SK-MEL-5 (cell line): ENCODE measurements at places on chromosomes 5 and 9. TPM values are rescaled to one million over a fixed set of nuclear protein-coding genes. Genes with fewer than 3 reads are reported as not detected.
A peak's percentile ranks its signal among the peaks of the same experiment; 100 is the strongest.

GRCh38 chr5:6289239-6289638, 89.1 kb downstream of the MED10 start:
- DNase-seq, result no peak

GRCh38 chr9:131422241-131422792, 28.4 kb downstream of the PRRC2B start:
- DNase-seq, result no peak

DNA sequence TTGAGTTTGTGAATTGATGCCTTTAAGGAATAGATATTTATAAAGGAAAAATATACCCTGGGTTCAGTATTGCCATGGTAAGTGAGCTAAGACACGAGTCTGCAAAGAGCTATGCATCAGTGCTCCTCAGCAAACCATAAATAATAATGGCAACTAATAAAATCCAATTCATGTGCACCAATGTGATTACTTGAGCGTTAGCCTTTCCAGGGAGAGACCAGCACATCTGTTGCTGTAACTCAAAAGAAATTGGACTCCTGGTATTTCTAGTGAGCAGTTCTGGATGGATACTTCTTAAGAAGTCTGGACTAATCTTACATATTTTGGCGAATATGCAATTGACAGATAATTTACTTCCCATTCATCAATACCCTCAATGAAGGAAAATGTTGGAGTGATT, 373.3 kb downstream of the ARHGEF28 start:
- no peak for DNase-seq

DNA sequence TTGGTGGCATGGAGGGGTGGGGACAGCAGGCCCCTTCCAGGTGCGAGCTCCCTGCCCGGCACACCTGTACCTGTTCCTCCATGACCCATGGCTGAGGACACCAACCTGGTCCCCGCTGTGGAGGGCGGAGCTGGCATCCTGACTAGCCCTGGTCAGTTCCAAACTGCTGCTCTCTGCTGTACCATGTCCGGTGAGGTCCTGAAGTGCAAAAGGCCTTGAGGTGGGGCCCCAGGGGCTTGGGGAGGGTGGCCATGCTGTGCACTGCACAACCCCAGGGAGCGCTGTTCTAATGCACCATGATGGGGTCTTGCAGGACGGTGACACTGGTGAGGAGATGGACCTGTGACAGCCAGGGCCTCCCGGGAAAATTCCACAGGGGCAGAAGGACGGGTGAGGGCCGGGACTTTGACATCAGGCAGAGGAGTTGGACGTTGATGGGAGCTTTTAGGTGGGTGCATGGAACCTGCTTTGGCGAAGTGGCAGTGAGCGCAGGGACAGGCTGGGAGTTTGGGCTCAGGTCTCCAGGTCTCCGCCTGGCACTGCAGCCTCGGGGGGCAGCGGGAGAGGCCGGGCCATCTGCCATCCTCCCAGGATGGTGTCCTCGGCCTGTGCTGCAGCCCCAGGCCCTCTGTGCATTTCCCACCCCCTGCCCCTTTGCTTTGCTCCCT, 38.9 kb downstream of the COL5A1 start:
- DNase-seq, result no peak

- DNase-seq, result peak; percentile 73
These were observed 4.1 kb downstream of the MRPS2 start for GRCh38 chr9:135504262-135505243.

- no peak for DNase-seq
These were observed 7.8 kb upstream of the TMEM268 start for GRCh38 chr9:114603248-114603647.

- DNase-seq, result peak; percentile 42
These were observed 281.6 kb downstream of the MAST4 start for GRCh38 chr5:66877843-66878242.

DNA sequence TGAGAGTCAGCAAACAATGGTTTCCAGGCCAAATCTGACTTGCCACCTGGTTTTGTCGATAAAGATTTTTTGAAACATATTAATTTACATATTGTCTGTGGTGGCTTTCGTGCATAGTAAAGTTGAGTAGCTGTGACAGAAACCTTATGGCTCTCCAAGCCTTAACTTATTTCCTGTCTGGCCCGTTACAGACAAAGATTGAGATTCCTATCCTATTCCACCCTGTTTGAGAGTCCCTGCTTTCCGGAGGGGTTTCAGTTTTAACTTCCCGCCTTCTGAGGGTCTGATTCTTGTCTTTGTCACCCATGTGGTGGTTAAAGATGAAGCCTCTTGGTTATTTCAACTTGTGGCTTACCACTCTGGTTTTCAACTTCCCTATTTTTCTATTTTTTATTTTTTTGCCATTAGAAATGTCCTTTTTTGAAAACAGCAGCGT, 11.4 kb downstream of the OTULIN start:
- DNase-seq, result no peak

GRCh38 chr9:137682428-137683105, 63.8 kb downstream of the EHMT1 start:
- no peak for DNase-seq

DNA sequence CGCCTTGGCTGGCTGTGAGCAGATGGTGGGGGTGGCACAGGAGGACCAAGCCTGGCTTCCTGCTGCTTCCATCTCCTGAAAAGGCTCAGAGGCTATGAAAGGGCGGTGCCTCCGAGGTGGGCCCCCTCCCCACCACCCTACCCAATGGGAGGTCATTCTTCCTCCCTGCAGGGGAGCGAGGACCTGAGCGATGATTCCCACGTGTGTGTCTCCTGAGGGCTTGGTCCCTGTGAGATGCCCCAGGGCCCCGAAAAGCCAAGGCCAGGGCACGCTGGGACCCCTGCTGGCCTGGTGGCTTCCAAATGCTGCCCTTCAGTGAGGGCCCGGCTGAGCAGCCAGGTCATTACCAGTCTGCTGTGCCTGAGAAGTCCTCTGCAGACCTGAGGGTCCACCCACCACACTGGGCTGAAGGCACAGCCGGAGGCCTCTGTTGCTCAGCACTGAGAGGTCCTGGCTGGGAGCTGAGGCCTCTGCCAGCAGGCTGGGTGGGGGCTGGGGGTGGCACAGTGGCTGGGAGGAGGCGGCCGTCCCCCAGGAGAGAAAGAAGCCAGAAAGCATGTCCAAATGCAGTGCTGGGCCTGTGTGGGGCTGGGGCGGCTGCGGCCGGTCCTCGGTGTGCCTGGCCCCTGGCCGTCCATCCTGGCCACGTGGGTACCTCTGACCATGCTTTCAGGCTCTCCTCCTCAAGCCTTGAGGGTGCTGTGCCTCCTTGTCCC, 14.0 kb upstream of the SLC6A19 start:
- DNase-seq, result no peak

DNA sequence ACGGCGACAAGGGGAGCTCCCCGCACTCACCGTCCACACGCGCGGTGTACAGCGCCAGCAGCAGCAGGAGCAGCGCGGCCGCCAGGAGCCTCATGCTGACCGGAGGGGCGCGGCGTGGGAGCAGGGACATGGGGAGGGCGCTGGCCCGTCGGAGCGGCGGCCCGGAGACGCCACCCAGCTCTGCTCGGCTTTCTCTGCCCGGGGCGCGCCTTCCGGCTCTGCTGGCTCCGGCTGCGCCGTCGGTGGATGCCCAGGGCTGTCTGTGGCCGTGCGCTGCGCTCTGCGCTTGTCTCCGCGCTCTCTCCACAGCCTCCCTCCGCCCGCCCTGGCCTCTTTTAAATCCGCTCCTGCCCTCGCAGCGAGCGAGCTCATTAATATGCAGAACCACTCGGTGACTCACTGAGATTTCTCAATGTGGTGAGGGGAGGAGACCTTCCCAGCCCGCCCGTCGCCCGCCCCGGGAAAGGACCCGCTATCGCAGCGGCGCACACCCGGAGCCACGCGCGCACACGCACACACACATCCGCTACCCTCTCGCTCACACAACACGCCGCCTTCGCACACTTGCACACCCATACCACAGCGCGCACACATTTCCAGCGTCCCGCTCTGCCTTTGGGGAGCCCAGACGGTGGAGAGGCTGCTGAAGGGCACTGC, at the start of gene CXCL14:
TSS of gene CXCL14 (minus strand) at position 307 of the 657 bp plus-strand sequence. CDS start at position 94, 213 bp downstream.
- no peak for DNase-seq

- no peak for DNase-seq
These were observed 307.8 kb upstream of the IRX4 start for GRCh38 chr5:2190549-2190948.

DNA sequence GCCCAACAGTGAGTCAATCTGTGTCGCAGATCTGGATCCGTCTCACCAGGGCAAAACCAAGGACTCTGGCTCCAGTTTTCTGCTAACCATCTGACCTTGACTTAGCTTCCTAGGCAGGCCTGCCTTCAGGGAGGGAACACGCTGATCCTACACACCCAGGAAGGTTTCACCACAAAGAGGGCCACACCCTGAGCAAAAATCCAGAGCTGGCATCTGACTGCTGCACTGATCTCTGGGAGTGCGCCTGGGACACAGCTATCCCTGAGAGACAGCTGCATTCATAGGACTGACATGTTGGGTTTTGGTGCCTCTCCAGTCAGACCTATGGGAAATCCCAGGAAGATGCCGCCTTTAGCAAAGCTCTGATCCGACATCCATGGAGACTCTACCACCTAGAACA, 47.5 kb downstream of the CDK5RAP2 start:
- DNase-seq, result peak; percentile 11

DNA sequence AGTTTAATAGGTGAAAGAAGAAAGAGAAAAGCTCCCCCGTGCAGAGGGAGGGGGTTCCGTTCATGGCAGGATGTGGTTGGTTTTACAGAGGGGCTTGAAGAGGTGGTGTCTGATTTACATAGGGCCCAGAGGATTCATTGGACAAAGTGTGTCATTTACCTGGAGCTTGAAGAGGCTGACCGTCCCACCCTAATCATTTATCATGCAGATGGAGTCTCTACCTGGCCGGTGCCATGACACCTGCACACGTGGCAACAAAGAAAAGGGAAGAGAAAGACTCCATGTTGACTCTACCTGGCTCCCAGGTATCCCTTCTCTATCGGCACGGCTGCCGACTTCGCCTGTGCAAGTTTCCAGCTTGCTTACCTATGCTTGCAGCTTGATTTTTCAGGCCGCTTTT, 35.3 kb upstream of the PRRC2B start:
- DNase-seq, result no peak

DNA sequence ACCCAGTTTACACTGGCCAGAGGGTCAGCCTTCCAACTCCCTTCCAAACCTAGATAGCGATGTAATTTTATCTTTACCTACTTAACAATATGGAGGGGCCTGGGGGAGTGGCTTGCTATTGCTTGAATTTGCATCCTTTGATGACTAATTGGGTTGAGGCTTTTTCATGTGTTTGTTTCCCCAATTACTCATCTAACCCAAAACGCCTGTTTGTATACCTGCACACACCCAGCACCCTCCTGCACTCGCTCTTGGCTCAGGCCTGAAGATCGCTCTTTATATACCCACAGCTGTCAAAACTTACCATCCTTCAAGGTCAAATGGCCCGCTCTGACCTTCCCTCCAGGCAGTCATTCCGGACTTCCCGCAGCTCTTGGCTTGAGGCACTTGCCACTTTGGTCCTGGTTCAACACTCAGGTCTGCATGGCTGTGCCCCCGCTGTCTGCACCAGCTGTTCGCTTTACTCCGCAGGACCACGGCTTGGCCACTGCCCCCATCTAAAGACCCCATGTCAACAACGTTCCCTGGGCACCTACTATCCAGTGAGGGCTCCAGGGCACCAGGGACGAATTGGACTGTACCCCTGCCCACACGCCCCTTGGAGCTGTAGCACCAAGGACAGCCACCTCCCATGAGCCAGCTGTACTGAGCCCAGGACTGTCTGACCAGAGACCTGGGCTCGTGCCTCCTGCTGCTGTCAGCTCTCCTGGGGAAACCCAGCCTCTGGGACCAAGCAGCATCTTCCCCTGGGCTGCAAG, 76.1 kb upstream of the ADAMTS2 start:
- DNase-seq, result no peak

DNA sequence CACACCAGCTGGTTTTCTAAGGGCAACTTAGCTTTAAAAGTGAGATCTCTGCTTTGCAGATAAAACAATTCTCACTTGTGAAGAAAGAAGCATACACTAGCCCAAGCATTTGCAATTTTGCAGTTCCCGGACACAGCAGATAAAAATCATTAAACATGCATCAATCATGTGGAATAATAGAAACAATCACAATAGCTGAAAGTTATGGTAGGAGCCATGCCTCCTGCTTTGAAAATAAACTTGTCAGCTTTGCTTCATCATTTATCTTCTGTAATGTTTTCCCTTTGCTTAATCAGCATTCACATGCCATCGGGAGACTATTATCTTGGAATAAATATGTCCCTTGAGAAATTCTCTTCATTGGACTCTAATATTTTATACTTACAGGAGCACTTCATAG, 60.3 kb upstream of the DAB2 start:
- DNase-seq, result no peak

- no peak for DNase-seq
These were observed 27.0 kb downstream of the MSX2 start for GRCh38 chr5:174751154-174752000.

DNA sequence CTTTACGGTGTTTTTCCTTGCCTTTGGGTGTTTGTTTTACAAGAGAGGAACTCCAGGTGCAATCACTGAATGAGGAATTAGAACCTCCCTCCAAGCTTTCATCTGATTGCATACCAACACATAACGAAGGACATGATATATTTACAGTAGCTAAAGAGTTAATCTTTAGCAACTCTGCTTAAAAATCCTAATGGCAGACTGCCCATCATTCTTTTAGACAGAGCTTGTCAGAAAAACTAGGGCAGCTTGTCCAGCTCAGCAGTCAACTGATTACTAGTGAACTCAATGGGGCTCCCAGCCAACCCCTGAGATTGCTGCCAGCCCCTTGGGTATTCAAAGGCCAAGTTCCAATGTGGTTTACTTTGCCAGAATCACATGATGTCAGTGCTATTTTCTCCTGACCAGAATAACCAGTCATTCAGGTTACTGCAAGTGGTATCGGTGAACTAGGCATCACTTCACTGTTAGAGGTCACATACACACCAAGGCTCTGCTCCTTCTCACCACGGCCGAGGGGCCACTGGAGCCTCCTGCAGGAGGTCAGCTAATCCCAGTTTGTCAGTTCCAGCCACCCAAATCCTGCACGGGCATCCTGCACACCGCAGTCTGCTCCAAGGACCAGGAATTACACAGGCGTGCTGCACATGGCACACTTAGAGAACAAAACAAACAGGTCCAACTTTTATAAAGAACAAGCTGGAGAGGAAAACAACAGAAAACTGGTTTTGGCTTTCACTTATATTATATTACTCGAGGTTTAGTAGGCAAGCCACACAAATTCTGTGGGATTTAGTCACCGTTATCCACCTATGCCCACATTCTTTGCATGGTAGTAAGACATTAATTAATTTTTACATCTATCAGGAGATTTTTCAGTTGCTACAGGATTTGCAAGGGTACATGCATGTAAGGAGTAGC, 62.5 kb downstream of the NFIB start:
- DNase-seq, result peak; percentile 56

The OSMR gene
- total RNA-seq, result 39.6 and 47.9 TPM in 2 replicates

The ACTBL2 gene
- 0.11 and 0.13 TPM in 2 replicates for total RNA-seq

The MEIKIN gene
- not detected in 2 replicates for total RNA-seq

The GRM6 gene
- total RNA-seq, result not detected in 2 replicates

The MORN5 gene
- total RNA-seq, result 0.32 TPM in 1 of 2 replicates, not detected in the other

The EPB41L4B gene
- 0.55 and 0.85 TPM in 2 replicates for total RNA-seq

The PCDHGB5 gene
- 0.29 and 0.50 TPM in 2 replicates for total RNA-seq

The ZNF462 gene
- 7.3 and 8.8 TPM in 2 replicates for total RNA-seq

The ANXA6 gene
- 79.9 and 88.4 TPM in 2 replicates for total RNA-seq

The PTCH1 gene
- total RNA-seq, result 3.8 and 9.1 TPM in 2 replicates

The RNF20 gene
- 30.9 and 31.8 TPM in 2 replicates for total RNA-seq
